ENCODE measurements at places on chromosomes 3 and 15.

GRCh38 chr3:27644941-27645340, 77.2 kb downstream of the EOMES start:
- no peak for DNase-seq

GRCh38 chr3:105821433-105821832, 47.4 kb downstream of the CBLB start:
- no peak for DNase-seq

DNA sequence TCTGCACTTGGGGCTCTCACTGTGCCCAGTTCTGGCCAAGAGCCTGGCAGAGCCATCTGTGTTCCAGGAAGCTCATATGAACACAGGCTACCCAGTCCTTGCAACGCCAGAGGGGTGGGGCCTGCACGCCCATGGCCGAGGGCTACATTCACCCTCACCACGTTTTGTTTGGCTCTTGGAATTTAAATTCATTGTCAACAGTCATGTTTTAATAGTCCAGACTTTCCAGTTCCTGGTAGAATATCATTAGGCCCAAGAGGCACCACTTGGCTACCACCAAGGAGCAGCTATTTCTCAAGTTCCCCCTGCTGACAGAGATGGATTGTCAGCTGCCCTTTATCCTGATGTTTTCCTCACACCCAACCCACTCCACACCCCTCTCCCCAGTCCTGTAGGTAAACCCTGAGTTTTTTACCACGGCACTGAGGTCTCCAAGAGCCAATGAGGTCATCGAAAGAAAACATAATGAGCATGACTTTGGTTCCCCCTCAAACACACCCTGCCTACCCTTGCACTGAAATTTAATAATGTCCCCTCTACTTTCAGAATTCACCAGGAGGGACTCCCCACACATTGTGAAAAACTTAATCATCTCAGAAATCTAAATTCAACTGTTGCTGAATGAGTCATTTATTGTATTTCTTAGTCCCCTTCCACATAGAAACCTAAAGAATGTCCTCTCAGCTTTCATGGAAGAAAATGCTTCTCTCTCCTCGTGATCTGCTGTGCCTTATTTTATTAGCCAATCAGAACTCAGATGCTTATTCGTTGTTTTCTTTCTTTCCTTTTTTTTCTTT, 125.1 kb downstream of the SHQ1 start:
- DNase-seq = peak; percentile 16

GRCh38 chr3:13110678-13111116, 37.5 kb upstream of the IQSEC1 start:
- peak; percentile 58 for DNase-seq

- no peak for DNase-seq
Observed at GRCh38 chr3:153233986-153234385, 72.0 kb downstream of the RAP2B start.

All from posterior cingulate gyrus (tissue), 11 donors.